Sciatic nerve (tissue), 2 donors: ENCODE measurements at places on chromosomes 2 and 18.

DNA sequence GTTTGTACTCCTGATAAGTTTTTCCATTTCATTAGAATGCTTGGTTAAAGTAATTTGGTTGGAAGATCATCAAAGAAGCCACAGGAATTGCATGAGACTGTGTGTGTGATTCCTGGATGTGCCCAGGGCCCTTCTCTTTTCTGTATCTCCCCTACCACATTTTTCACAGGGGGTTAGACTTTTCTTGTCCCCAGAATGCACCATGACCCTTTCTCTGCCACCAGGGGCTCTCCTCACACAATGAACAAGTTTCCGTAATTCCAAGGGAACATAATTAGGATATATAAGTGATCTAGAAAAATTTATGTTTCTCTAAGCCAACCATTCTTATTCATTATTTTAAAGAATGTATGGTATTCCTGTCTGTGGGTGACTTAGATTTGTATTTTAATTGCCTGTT lies 291.8 kb downstream of the NEDD4L start:
- DNase-seq, result no peak

DNA sequence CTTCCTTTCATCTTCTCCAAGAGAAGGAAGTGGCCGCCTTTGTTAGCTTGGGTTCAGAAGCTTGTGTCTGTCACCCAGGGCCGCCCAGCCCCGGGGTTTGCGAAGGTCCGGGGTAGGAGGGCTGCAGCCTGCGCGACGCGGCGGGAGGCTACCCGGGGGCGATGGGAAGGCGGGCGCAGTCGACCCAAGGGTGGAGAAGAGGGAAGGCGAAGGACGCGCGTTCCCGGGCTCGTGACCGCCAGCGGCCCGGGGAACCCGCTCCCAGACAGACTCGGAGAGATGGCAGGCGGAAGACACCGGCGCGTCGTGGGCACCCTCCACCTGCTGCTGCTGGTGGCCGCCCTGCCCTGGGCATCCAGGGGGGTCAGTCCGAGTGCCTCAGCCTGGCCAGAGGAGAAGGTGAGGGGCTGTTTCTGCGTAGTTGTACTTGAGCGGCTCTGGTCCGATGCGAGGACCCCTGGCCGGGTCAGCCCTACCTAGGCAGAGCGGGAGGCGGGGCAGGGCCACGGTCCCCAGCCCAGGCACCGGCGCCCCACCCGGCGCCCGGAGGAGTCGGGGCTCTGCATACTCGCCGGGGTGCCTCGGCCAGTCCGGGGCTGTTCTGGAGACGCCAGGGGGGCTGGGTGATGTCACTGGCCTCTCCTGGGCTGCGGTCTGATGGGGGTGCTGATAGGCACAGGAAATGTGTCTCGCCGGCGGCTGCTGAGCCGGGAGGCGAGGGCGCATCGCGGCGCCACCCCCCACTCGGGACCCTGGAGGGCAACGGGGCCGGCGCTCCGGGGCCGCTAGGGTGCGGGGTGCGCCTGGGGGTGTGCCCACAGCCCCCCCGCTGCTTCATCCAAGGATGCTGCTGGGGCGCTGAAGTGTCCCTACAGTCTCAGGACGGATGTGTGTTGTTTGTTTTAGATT lies at the start of gene QPCT:
Gene QPCT (plus strand): TSS at position 178 of the 909 bp plus-strand sequence. CDS start 102 bp downstream, at position 280.
- DNase-seq, result peak; percentile 76

DNA sequence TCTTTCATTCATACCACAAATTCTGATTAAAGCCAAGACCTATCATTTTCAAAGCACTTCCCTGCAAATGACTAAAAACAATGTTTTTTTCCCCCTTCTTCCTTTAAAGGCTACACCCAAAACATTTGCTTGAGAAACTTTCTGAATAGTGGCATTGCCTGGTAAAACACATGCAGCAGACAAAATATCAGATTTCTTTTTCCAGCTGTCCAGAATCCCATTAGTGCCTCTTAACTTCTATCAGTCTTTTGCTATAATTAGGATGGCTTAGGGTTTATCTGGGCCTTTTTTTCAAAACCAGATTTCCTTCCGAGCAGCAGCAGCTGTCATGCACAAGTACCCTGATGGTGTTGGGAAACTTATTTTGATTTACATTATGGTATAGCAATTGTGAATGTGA lies 50.6 kb downstream of the ALPK2 start:
- no peak for DNase-seq

- no peak for DNase-seq
Measured at GRCh38 chr2:75100011-75100800, 99.1 kb downstream of the TACR1 start.

DNA sequence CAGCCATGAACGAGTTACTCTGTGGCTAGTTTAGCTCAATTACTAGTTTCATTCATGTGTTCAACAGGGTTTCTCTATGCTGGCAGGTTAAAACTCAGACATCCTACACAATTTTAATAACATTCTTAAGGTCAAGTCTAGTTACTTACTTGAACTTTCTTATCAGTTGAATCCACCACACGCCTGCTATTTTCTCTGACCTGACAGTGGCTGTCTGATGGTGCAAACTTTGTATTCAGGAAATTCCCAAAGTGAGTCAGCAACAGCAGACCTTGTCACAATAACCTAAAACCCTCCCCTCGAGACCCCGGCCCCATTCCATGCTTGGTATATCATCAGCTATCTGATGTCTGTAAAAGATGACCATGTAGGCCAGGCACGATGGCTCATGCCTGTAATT lies 20.8 kb upstream of the CIDEA start:
- no peak for DNase-seq

DNA sequence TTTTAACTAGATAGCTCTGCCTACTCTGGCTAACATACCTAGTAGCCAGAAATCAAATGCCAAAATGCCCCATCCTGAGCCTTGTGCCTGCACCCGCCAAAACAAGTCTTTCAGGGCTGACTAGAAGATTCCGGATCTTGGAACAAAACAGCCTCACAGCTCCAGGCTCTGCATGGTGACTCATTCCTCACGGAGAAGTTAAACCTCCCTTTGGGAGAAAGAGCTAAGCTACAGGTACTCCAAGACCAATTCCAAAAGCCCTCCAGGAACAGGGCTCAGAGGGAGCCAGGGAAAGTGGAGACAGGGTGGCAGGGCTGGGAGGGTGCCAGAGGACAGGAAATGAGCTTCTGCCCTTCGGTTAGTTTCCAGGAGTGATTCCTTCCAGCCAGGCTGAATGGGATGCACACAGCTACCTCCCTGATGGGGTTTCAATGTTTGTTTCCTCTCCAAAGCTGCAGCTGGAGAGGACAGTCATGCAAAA lies 295.6 kb downstream of the TNS1 start:
- DNase-seq, result no peak

GRCh38 chr2:62808554-62808953 lies 103.0 kb downstream of the EHBP1 start:
- no peak for DNase-seq

GRCh38 chr18:59057969-59058368 lies 81.7 kb upstream of the SEC11C start:
- no peak for DNase-seq

- DNase-seq, result no peak
Measured at GRCh38 chr2:75571730-75572430, 11.1 kb upstream of the EVA1A start.

- no peak for DNase-seq
Measured at GRCh38 chr2:154425994-154426393, 272.5 kb upstream of the KCNJ3 start.

- DNase-seq, result no peak
Measured at GRCh38 chr18:3283908-3284307, 22.0 kb downstream of the MYL12B start.

DNA sequence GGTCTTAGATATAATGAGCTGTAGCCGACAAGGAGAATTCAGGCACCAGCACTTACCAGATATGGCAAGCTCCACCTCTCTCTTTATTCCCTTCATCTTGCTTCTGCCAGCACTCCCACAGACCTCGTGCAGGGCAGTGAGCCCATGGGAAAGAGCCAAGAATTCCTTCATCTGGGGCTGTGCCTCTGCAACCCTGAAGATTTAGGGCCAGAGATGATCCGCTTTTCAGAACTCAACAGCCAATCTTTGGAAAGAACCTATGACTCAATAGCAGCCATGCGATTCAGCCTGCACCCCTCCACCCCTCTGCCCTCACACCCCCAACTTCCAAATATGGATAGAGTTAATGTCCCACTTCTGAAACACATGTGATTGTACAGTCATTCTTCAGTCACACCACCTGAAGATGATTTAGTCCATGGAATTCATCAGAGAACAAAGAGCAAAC lies 533.7 kb upstream of the TNP1 start:
- peak; percentile 83 for DNase-seq
